Body of pancreas (tissue), 4 donors: ENCODE measurements at places on chromosomes 1 and 21. TPM values are rescaled to one million over a fixed set of nuclear protein-coding genes. Genes with fewer than 3 reads are reported as not detected.

DNA sequence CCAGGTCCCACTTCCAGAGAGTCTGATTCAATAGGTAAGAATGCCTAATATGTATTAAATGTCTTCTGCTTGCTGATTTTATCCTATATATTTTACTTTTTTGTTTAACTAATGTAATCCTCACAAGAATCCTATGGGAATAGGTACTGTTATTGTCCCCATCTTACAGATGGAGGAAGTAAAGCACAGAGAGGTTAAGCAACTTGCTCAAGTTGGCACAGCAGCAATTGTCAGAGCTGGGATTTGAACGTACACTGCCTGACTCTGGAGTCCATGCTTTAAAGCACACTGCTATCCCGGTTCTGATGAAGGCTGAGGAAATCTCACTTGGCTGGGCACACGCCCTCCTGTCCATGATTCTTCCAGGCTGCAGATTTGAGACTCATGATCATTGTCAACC lies 62.8 kb downstream of the IGSF21 start:
- H3K27ac ChIP-seq = no peak overlapping the region
- no peaks in the 10 kb centered on the region for H3K27me3 ChIP-seq
- H3K36me3 ChIP-seq = no peaks in the 10 kb centered on the region
- DNase-seq = no peak
- no peaks in the 10 kb centered on the region for H3K4me1 ChIP-seq

- no peak overlapping the region for H3K27ac ChIP-seq
- no peaks in the 10 kb centered on the region for H3K36me3 ChIP-seq
- H3K27me3 ChIP-seq = no peaks in the 10 kb centered on the region
- H3K4me1 ChIP-seq = no peaks in the 10 kb centered on the region
- no peak for DNase-seq
- no peak overlapping the region for H3K4me3 ChIP-seq
Observed at GRCh38 chr1:101257500-101258325, 20.9 kb downstream of the S1PR1 start.

DNA sequence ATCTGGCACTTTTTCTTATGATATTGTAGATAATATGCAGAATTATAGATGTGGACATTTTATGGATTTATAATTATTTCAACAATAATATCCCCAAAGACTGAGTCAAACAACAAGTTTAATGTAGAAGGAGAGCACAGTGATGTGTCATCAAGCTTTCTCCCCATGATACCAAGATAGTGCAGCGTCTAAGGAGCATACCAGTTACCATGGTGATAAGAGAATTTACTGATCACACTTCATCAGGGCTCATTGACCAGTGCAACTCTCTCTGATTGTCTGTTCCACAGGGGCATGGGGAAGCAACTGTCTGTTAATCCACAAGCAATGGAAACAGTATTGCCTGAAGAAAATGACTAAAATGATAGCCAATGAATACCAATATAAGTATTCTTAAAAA lies 209.6 kb upstream of the DPYD start:
- H3K27ac ChIP-seq = no peak overlapping the region
- DNase-seq = no peak
- H3K36me3 ChIP-seq = no peaks in the 10 kb centered on the region
- no peaks in the 10 kb centered on the region for H3K27me3 ChIP-seq
- no peak overlapping the region for H3K4me3 ChIP-seq
- H3K4me1 ChIP-seq = no peaks in the 10 kb centered on the region

- DNase-seq = no peak
- peaks cover 33% of the 10 kb centered on the region for H3K4me1 ChIP-seq
- no peak within 1 kb of the TSS for H3K4me3 ChIP-seq
Observed at GRCh38 chr1:156858959-156859522, at the start of gene INSRR. Gene INSRR (minus strand): TSS chr1:156859117. CDS start chr1:156858621, 496 bp downstream.

GRCh38 chr21:31666445-31667010 lies 7.0 kb downstream of the SOD1 start:
- no peak overlapping the region for H3K27ac ChIP-seq
- H3K4me1 ChIP-seq = peaks cover 4% of the 10 kb centered on the region
- no peak overlapping the region for H3K4me3 ChIP-seq

- no peak for DNase-seq
- peaks cover 4% of the 10 kb centered on the region for H3K27me3 ChIP-seq
- no peaks in the 10 kb centered on the region for H3K36me3 ChIP-seq
- H3K4me3 ChIP-seq = no peak overlapping the region
- no peak overlapping the region for H3K27ac ChIP-seq
Observed at GRCh38 chr1:115120296-115120695, 31.0 kb upstream of the TSPAN2 start.

GRCh38 chr21:39020751-39021477 lies 162.3 kb downstream of the PSMG1 start:
- H3K27me3 ChIP-seq = no peaks in the 10 kb centered on the region
- no peak for DNase-seq
- no peak overlapping the region for H3K4me3 ChIP-seq
- peaks cover 19% of the 10 kb centered on the region for H3K4me1 ChIP-seq
- H3K27ac ChIP-seq = no peak overlapping the region
- no peaks in the 10 kb centered on the region for H3K36me3 ChIP-seq

GRCh38 chr1:85459290-85459689 lies 5.7 kb downstream of the DDAH1 start:
- no peak for DNase-seq
- H3K36me3 ChIP-seq = no peaks in the 10 kb centered on the region
- H3K4me1 ChIP-seq = peaks cover 72% of the 10 kb centered on the region
- no peak overlapping the region for H3K4me3 ChIP-seq

CYYR1 gene
- total RNA-seq = 4.3 TPM

OPRD1 gene
- not detected for total RNA-seq

SHISAL2A gene
- total RNA-seq = not detected

E2F2 gene
- total RNA-seq = not detected
